Esophagus squamous epithelium (tissue), 5 donors: ENCODE measurements at places on chromosomes 3 and 15. TPM values are rescaled to one million over a fixed set of nuclear protein-coding genes. Genes with fewer than 3 reads are reported as not detected.
A peak's percentile ranks its signal among the peaks of the same experiment; 100 is the strongest.

GRCh38 chr15:100037901-100038300 lies 303.9 kb downstream of the ADAMTS17 start:
- no peaks in the 10 kb centered on the region for H3K36me3 ChIP-seq
- no peak overlapping the region for H3K27ac ChIP-seq
- H3K4me1 ChIP-seq, result peaks cover 5% of the 10 kb centered on the region
- no peak overlapping the region for H3K4me3 ChIP-seq

GRCh38 chr3:33831053-33831452 lies 32.6 kb downstream of the PDCD6IP start:
- DNase-seq, result no peak
- H3K27ac ChIP-seq, result no peak overlapping the region
- no peaks in the 10 kb centered on the region for H3K4me1 ChIP-seq
- peaks cover 87% of the 10 kb centered on the region for H3K36me3 ChIP-seq
- no peak overlapping the region for H3K4me3 ChIP-seq
- no peaks in the 10 kb centered on the region for H3K27me3 ChIP-seq

DNA sequence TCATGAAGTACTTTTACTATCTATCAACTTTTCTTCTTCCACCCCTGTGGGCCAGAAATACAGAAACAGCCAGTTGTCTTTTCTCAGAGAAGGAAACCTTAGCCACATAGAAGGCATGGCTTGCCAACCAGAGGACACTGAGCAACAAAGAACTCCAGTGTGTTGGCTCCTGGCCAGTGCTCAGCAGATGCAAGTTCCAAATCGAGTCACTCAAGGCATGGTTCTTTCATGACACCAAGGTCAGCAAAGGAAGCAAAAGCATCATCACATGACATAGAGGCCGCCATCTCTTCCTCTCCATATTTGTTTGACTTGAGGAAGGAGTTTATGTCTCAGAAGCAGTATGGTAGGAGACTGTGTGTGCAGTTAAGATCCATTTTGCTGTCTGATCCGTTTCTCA lies 92.2 kb downstream of the MYLK start:
- no peak for DNase-seq
- H3K4me3 ChIP-seq, result no peak overlapping the region
- peaks cover 8% of the 10 kb centered on the region for H3K4me1 ChIP-seq
- H3K36me3 ChIP-seq, result no peaks in the 10 kb centered on the region
- no peak overlapping the region for H3K27ac ChIP-seq

DNA sequence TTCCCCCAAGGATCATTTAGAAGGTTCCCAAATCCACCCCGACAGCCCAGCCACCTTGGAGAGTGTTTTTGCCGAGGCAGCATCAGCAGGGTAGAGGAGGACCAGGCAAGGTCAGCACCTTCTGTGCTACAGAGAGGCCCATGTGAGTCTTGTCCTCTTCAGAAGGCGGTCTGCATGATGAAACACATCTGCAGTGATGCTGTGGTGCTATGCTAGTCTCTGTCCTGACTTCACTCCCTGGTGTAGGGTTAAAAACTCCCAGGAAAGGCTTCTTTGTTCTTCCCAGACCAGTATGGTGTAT lies 87.9 kb downstream of the ITPR1 start:
- DNase-seq, result no peak
- H3K4me3 ChIP-seq, result no peak overlapping the region
- H3K4me1 ChIP-seq, result peaks cover 23% of the 10 kb centered on the region
- H3K27me3 ChIP-seq, result no peaks in the 10 kb centered on the region
- H3K36me3 ChIP-seq, result no peaks in the 10 kb centered on the region

GRCh38 chr3:42693530-42693930 lies 8.2 kb downstream of the KLHL40 start:
- no peak overlapping the region for H3K4me3 ChIP-seq
- DNase-seq, result no peak
- no peak overlapping the region for H3K27ac ChIP-seq
- H3K27me3 ChIP-seq, result no peaks in the 10 kb centered on the region
- H3K4me1 ChIP-seq, result no peaks in the 10 kb centered on the region

DNA sequence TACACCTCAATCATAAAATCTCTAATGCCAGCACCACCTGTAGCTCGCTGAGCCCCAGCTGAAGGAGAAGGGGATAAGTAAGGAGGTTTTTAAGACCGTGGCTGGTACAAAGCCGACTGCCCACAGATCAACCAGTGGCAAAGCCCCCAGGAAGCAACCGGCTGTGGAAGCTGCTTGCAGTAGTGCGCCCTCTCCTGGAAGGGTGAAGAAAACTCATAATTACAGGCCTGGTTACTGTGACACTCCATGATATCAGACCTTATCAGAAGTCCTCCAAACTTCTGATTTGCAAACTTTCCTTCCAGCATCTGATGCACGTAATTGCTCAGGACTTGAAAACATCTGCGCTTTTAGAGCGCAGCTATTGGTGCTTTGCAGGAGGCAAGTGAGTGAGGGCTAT lies 63.1 kb upstream of the MCTP2 start:
- DNase-seq, result no peak
- no peaks in the 10 kb centered on the region for H3K27me3 ChIP-seq
- H3K4me3 ChIP-seq, result no peak overlapping the region
- no peaks in the 10 kb centered on the region for H3K4me1 ChIP-seq

DNA sequence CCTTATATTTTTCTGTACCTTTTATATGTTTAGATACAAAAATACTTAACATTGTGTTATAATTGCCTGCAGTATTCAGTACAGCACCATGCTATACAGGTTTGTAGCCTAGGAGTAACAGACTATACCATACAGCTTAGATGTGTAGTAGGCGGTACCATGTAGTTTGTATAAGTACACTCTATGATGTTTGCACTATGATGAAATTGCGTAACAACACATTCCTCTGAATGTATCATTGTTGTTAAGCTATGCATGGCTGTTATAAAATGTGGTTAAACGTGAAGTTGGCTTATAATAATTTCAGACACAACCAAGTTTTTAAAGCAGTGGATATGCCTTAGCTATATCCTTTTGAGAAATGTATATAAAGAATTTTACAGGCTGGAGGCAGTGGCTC lies 328.3 kb downstream of the PLCL2 start:
- H3K36me3 ChIP-seq, result peaks cover 37% of the 10 kb centered on the region
- no peaks in the 10 kb centered on the region for H3K4me1 ChIP-seq

GRCh38 chr15:80878242-80878866 lies 99.2 kb downstream of the CEMIP start:
- no peaks in the 10 kb centered on the region for H3K4me1 ChIP-seq
- no peaks in the 10 kb centered on the region for H3K36me3 ChIP-seq
- no peak overlapping the region for H3K27ac ChIP-seq
- no peaks in the 10 kb centered on the region for H3K27me3 ChIP-seq
- H3K4me3 ChIP-seq, result no peak overlapping the region

GRCh38 chr15:23912191-23912590 lies 225.1 kb upstream of the NDN start:
- no peak overlapping the region for H3K4me3 ChIP-seq
- DNase-seq, result no peak
- no peaks in the 10 kb centered on the region for H3K27me3 ChIP-seq
- H3K36me3 ChIP-seq, result no peaks in the 10 kb centered on the region

DNA sequence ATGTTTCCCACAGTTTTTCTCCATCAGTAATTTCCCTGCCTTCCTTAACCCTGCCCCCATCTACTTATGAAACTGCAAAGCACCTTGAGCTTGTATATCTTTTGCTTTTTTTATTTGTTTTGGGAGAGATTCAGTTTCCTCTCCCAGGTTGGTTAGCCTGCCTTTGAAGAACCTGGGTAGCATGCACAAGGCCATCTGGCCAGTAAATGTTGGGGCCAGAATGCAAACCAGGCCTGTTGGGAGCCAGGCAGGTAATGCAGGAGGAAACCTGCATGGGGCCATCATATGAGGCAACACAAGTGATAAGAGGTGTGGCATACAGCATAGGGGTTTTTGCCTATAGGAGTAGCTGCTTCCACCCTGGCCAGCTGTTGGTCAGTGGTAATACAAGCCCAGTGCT lies 17.7 kb downstream of the SYNPR start:
- no peaks in the 10 kb centered on the region for H3K4me1 ChIP-seq
- H3K36me3 ChIP-seq, result no peaks in the 10 kb centered on the region
- no peak overlapping the region for H3K4me3 ChIP-seq
- H3K27me3 ChIP-seq, result no peaks in the 10 kb centered on the region

DNA sequence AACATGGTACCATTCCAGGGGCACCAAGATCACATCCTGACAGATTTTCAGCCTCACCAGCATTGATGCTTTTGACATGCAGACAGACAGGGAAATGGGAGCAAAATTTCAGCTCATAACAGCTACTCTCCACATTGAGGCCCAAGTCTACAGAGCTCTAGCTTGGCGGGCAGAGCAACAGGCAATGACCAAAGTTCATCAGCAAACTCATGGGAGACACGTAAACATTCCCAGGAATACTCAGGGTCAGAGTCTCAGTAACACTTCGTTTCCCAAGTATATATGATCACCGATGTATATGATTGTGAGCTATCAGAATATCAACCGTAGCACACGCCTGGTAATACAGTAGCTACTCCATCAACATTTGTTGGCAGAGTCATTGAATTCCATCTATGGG lies 59.2 kb upstream of the SLC24A5 start:
- no peaks in the 10 kb centered on the region for H3K27me3 ChIP-seq
- H3K27ac ChIP-seq, result no peak overlapping the region
- no peaks in the 10 kb centered on the region for H3K4me1 ChIP-seq
- no peak for DNase-seq

DNA sequence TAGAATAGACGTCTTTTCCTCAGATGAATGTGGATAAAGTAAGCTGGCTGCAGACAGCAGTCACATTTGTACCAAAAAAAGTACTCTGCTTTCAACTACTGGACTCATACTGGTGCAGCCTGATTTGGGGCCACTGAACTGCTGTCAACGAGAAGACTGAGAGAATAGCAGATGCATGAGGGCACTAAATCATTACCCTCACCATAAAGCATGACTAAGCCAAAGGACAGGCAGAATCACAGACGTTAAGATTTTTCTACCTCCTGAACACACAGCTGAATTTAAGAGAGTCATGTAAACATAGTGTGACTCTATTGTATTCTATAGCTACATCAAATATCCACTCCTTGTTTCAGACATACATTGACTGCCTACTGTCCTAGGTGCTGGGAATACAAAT lies 67.8 kb upstream of the CDAN1 start:
- H3K4me1 ChIP-seq, result no peaks in the 10 kb centered on the region
- DNase-seq, result no peak
- H3K4me3 ChIP-seq, result no peak overlapping the region
- no peaks in the 10 kb centered on the region for H3K27me3 ChIP-seq
- no peaks in the 10 kb centered on the region for H3K36me3 ChIP-seq

DNA sequence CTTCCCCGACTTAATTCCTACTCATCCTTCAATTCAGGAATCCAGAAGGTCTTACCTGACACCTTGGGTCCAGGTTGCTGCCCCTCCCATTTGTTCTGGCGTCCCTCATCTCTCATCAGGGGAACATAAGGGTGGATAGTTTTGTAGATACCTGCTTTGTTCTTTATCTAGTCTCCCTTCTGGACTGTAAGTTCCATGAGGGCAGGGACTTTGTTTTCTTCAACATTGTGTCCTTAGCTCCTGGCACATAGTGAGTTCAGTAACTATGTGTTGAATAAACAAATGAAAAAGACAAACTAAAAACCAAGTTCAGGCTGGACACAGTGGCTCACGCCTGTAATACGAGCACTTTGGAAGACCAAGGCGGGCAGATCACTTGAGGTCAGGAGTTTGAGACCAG lies 13.2 kb upstream of the GPD1L start:
- no peaks in the 10 kb centered on the region for H3K27me3 ChIP-seq
- no peak overlapping the region for H3K27ac ChIP-seq
- no peaks in the 10 kb centered on the region for H3K36me3 ChIP-seq
- DNase-seq, result no peak

DNA sequence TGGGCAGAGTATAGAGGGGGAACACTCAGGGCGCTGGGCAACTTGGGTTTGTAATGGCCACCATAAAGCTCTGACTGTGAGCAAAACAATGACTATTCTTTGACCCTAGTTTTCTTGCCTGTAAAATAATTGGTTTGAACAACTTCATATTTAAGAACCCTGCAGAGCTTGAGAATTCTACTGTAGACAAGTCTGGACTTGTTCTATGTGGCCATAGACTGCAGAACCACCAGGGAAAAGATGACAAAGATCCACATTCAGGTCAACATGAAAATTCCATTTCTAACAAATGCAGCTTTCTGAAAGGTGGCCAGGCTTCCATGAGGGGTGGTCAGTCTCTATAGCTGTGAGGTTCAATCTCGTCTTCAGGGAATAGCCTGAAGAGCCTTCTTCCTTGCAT lies 239.4 kb upstream of the LRRN1 start:
- no peaks in the 10 kb centered on the region for H3K27me3 ChIP-seq
- no peaks in the 10 kb centered on the region for H3K4me1 ChIP-seq
- no peak for DNase-seq
- H3K4me3 ChIP-seq, result no peak overlapping the region

- H3K36me3 ChIP-seq, result no peaks in the 10 kb centered on the region
- H3K27me3 ChIP-seq, result no peaks in the 10 kb centered on the region
- H3K4me1 ChIP-seq, result no peaks in the 10 kb centered on the region
- H3K4me3 ChIP-seq, result no peak overlapping the region
- H3K27ac ChIP-seq, result no peak overlapping the region
Observed at GRCh38 chr3:161339517-161340500, 31.5 kb downstream of the SPTSSB start.

DNA sequence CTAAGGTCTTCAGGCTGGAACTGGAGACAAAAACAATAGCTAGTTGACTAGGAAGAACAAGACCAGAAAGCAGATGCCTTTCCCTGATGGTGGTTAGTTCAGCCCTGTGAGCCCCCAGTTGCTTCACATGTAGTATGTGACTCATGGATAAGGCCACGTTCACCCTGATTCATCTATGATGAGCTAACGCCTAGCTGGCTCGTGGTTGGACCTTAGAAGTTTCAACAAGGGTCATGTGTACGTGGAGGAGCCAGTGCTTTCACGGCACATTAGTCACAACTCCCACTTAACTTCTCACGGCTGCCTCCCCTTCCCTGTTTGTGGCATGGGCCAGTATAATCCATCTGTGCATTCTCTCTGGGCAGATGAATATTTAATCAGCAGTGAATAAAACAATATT lies 20.6 kb downstream of the COL8A1 start:
- no peak overlapping the region for H3K4me3 ChIP-seq
- H3K36me3 ChIP-seq, result no peaks in the 10 kb centered on the region
- DNase-seq, result no peak
- no peaks in the 10 kb centered on the region for H3K4me1 ChIP-seq
- H3K27ac ChIP-seq, result peak overlapping the region; percentile 67

Gene FGF12
- 1.6 TPM for total RNA-seq

Gene NR1I2
- total RNA-seq, result not detected

Gene FBXL22
- total RNA-seq, result 1.4 TPM

Gene TRH
- not detected for total RNA-seq

Gene GADL1
- total RNA-seq, result not detected

Gene SYNM
- 33.9 TPM for total RNA-seq

Gene INO80
- 22.2 TPM for total RNA-seq
